ENCODE measurements at places on chromosomes 1 and 21.

DNA sequence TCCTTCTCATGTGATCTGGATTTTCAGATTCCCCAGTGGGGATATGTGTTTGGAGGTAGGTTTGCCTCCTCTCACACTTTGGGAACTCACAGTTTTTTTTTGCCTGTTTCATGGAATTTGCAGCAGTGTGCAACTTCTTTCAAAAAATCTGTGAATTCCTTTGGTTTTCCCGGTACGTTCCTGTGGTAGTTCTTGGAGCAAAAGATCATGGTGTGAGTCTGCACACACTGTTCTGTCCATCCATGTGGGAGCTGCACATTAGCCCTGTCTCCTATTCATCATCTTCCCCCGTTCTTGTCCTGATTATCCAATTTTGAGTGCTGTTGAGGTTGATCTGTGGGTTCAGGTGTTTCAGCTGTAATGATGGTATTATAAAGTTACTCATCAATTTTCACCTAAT lies 30.3 kb upstream of the TACSTD2 start:
- peak; percentile 40 for DNase-seq

- peak; percentile 27 for DNase-seq
These were observed 493.7 kb upstream of the ZP4 start for GRCh38 chr1:238384381-238384780.

- DNase-seq: peak; percentile 85
These were observed 19.1 kb downstream of the FMO1 start for GRCh38 chr1:171267391-171267790.

DNA sequence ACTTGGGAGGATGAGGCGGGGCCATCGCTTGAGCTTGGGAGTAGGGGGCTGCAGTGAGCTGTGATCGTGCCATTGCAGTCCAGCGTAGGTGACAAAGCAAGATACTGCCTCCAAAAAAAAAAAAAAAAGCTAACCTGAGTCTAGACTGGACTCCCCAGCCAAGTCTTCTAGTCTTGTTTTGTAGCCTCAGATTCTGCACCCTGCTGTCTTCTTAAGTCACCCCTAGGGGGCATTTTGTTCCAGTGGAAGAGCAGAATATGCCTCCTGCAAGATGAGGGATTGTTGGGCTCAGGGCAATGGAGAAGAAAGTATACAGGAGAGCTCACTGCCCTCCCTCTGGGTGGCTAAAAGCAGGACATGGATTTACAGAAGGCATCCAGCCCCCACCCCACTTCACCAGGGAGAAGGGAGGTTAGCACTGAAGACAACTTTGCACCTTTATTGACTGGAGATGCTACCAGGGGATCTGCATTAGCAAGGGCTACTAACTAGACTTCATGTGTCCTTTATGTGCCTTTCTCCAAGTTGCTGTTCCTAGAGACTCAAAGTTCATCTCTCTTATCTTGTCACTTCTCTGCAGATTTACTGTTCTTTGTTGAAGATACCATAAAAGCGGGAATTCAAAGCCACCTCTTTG lies 15.3 kb upstream of the RNF187 start:
- DNase-seq: no peak

DNA sequence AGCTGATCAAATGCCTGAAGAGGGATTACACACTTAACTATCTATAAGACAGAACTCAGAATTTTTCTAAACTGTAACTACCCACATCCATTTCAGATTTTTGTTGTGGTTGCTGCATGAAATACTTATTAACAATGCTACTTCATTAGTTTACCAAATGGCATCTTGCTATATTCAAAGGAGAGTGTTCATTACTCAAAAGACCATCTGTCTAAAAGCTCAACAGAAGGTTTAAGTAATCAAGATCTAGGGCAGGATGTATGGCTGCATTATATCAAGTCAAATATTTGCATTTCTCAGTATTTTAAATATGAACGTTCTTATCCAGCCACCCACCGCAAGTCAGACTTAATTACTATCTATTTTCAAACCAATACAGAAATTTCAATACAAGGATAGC lies 79.9 kb downstream of the SIPA1L2 start:
- no peak for DNase-seq

Data from fibroblast of skin of scalp (primary cell).